ENCODE measurements at places on chromosomes 13 and 19.

DNA sequence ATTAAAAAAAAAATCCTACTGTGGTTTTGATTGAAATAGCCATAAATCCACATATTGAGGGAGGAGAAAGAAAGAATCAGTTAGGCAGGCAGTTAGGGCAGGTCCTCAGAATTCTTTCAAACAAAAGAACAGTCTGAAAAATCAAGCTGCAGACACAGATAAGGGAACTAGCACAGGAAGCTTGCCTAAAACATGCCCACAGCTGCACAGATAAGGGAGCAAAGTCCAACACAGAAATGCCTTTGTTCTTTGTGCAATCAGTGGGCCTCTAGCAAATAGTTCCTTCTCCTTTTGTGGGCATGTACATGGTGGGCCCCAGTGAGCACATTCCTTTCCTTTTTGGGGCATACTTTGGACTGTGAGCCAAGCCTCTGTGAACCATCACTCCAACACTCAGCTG is 42.7 kb downstream of the UTP14C start:
- DNase-seq = no peak

- DNase-seq = no peak
Measured at GRCh38 chr13:100527644-100528043, 60.9 kb downstream of the GGACT start.

- no peak for DNase-seq
Measured at GRCh38 chr13:66113882-66114526, 1116.1 kb downstream of the PCDH9 start.

- DNase-seq = no peak
Measured at GRCh38 chr19:30334841-30335240, 37.3 kb upstream of the ZNF536 start.

DNA sequence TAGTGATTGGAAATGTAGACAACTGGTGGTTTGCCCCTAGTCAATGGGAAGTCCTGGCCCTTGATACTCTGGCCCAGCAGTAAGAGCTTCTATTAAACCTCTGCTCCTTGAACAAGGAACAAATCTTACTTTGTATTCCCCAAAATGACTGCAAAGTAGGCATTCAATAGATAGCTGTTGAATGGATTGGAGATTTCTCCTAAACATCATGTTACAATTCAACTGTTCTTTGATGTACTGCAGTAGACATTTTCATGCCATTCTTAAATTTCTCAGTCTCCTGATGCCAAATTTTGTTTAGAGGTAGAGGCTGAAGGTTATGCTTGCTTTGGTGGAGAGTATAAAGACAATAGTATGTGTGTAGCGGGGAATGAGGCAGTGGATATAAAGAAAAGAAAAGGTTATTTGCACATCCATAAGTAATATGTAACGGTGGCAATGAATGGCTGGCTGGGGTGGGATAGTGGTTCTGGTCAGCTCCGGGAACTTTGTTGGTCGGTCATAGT is 12.8 kb downstream of the MIR17HG start:
- no peak for DNase-seq

- no peak for DNase-seq
Measured at GRCh38 chr19:8261881-8262280, 46.3 kb downstream of the CD320 start.
